ENCODE measurements at places on chromosomes 1 and 21. TPM values are rescaled to one million over a fixed set of nuclear protein-coding genes. Genes with fewer than 3 reads are reported as not detected.

The LY9 gene
- total RNA-seq = not detected

The NLRP3 gene
- total RNA-seq = not detected

The FCGR3B gene
- not detected for total RNA-seq

The TENT5C gene
- total RNA-seq = 0.51 TPM

The BACE2 gene
- total RNA-seq = 696 TPM

The THBS3 gene
- 15.9 TPM for total RNA-seq

GRCh38 chr1:91591175-91591974 is 90.7 kb downstream of the CDC7 start:
- DNase-seq = no peak

DNA sequence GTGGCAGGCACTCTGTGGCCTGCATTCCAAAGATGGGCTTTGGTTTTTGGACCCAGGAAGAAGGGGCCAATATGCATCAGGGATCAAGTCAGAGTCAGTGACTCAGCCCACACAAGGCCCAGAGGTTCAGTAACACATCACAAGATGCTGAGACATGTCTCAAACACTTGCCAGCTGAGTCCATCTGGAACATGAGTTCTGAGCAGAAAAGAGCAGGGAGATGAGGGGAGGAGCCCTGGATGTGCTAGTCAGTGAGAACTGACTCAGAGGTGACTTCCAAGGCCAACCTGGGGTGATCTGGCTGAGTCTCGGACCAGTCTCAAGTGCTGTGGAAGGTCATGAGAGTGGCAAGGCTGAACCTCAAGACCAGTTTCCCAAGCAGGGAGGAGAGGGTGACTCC is 150.1 kb downstream of the CDC7 start:
- peak; percentile 53 for DNase-seq

DNA sequence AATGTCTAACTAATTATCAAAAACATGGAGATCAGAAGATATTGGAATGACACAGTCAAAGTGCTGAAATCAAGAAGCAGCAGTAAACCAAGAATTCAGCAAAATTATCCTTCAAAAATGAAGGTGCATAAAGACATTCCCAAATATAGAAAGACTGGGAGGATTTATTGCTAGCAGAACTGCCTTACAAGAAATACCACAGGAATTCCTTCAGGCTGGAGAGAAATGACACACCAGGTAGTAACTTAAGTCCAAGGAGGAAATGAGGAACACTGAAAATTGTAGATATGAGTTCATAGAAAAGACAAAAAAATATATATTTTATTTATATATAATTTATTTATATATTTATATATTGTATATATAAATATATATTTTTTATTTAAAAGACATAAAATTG is 217.2 kb downstream of the RPS6KC1 start:
- no peak for DNase-seq

DNA sequence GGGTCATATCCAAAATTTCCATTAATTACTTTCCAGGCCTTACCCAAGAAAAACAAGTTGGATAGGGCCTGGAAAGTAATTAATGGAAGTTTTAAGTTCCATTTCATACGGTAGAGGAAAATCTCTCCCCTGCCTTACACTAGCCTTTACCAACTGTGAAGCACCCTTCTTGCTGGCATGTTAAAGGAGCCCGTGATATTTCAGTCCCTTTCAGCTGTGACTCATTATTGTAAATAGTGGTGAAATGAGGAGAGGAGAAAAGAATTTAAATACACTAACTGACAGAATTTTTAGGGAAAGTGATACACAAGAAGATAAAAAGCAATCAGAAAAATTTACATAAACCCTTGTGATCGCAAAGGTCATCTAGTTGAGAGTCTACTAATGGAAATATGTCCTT is 20.3 kb upstream of the KAZN start:
- DNase-seq = no peak

- no peak for DNase-seq
These were observed 3.4 kb upstream of the RNF19B start for GRCh38 chr1:32967888-32968568.

DNA sequence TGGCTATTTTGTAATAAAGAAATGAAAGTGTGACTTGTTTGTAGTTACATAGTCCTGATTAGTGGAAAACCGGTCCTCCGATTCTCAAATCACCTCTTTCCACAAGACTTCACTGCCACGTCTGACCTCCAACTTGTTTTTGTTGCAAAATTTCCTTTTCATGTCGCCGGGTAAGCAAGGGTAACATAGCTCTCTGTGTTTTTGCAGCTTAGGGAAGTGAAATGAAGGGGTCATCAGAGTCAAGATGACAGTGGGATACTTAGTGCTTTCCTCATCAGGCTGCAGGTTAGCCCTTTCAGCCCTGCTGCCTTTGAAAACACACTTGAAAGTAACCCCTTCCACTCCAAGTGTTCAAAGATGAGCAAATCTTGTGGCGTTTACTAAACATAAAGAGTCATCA is 217.9 kb downstream of the USP25 start:
- DNase-seq = no peak

DNA sequence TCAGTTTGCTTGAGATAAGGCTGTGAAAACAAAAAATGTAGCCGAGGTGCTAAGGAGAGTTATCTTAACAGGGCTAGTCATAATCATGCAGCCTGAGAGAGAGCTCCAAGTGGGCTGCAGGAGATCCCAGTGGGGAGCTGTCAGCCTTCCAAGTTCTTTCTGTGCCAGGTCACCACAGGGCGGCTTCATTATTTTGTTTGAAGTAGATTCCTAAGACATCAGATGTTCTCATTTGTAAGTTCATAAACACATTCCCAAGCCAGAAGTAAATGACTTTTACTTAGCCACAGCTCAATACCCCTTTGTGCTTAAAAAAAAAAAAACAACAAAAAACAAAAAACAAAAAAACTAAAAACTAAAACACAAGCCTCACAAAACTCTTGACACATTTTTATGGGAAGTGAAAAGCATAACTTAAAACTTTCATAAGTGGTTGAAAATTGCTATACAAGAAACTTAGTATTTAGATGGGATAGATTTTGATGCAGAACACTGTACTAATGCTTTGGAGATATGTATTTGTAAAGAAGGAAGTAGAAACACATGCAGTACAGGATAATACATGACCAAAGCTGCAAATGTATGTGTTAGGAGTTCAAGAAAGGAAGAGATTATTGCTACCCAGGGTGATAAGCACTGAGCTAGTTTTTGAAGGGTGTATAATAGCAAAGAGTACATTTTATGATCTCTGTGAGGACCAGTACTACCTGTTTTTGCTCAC is 8.6 kb downstream of the CDC14A start:
- DNase-seq = peak; percentile 56

DNA sequence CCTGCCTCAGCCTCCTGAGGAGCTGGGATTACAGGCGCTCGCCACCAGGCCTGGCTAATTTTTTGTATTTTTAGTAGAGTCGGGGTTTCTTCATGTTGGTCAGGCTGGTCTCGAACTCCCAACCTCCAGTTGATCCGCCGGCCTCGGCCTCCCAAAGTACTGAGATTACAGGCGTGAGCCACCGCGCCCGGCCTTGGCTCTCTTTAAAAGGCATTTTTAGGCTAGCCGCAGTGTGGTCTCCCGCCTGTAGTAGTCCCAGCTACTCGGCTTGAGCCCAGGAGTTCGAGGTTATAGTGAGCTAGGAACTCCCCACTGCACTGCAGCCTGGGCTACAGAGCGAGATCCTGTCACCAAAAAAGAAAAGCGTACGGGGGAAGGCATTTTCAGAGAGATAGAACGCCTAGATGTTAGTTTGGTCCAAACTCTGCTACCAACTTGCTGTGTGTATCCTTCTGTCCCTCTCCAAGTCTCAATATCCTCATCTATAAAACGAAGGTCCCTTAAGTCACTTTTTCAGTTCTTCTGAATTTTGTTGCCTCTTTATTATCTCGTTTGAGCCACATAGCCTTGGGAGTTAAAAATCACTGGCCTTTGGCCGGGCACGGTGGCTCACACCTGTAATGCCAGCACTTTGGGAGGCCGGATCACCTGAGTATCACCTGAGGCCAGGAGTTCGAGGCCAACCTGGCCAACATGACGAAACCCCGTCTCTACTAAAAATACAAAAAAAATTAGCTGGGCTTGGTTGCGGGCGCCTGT is 734 bp downstream of the MED18 start:
- DNase-seq = peak; percentile 49

GRCh38 chr1:237261198-237261597 is 219.2 kb downstream of the RYR2 start:
- DNase-seq = no peak
